Body of pancreas (tissue), 4 donors: ENCODE measurements at places on chromosomes 13 and 19. TPM values are rescaled to one million over a fixed set of nuclear protein-coding genes. Genes with fewer than 3 reads are reported as not detected.

Gene ZNF865
- 14.8 TPM for total RNA-seq

Gene SHISA7
- not detected for total RNA-seq

Gene OR10H1
- total RNA-seq: not detected

Gene CPAMD8
- 2.0 TPM for total RNA-seq

Gene PTPRH
- total RNA-seq: 15.8 TPM

Gene DKKL1
- total RNA-seq: not detected

Gene TUBA3C
- total RNA-seq: not detected

Gene ZNF329
- total RNA-seq: 2.6 TPM

Gene ZNF230
- not detected for total RNA-seq

Gene TJP3
- 21.4 TPM for total RNA-seq

Gene PALM3
- 28.3 TPM for total RNA-seq

Gene LILRB2
- total RNA-seq: 0.78 TPM

Gene CASP14
- total RNA-seq: not detected

Gene KLK10
- not detected for total RNA-seq

Gene PCDH17
- 21.8 TPM for total RNA-seq

Gene REEP6
- total RNA-seq: 16.6 TPM

Gene ADGRE2
- 0.33 TPM for total RNA-seq

Gene THSD1
- total RNA-seq: 1.3 TPM

Gene MBD3L5
- total RNA-seq: not detected

Gene AP1M1
- total RNA-seq: 23.1 TPM

Gene ZNF723
- not detected for total RNA-seq

Gene AZU1
- total RNA-seq: not detected

Gene MYH14
- 40.9 TPM for total RNA-seq

Gene BRSK1
- 0.66 TPM for total RNA-seq

Gene ABCC4
- 5.4 TPM for total RNA-seq

Gene MIA
- total RNA-seq: 5.9 TPM

Gene SYT3
- total RNA-seq: 0.33 TPM

Gene ADGRE1
- 0.26 TPM for total RNA-seq

Gene TEKTIP1
- total RNA-seq: 1.3 TPM

Gene SLITRK5
- 0.33 TPM for total RNA-seq

Gene PLK5
- not detected for total RNA-seq

Gene LIPE
- 8.3 TPM for total RNA-seq

Gene RHPN2
- total RNA-seq: 11.2 TPM

Gene CYP4F2
- total RNA-seq: not detected

Gene NLRP9
- not detected for total RNA-seq

Gene MYO1F
- 2.0 TPM for total RNA-seq

Gene RTBDN
- not detected for total RNA-seq

Gene ZNF358
- 40.2 TPM for total RNA-seq

Gene TGFBR3L
- 9.9 TPM for total RNA-seq

Gene RETN
- not detected for total RNA-seq

Gene OVOL3
- total RNA-seq: not detected

Gene KIR2DL3
- not detected for total RNA-seq

Gene LRP3
- total RNA-seq: 18.1 TPM

Gene UBL3
- total RNA-seq: 20.4 TPM

Gene HCN2
- 0.26 TPM for total RNA-seq

Gene CYTH2
- 94.2 TPM for total RNA-seq

Gene ZSCAN4
- not detected for total RNA-seq

Gene RGCC
- total RNA-seq: 112 TPM

Gene LAIR1
- 35.6 TPM for total RNA-seq

Gene MBD3
- total RNA-seq: 37.4 TPM

Gene ZNF709
- total RNA-seq: 3.1 TPM

Gene KLK2
- total RNA-seq: not detected

Gene WTIP
- total RNA-seq: 3.0 TPM

Gene ZNF256
- total RNA-seq: 6.9 TPM

Gene KCNJ14
- total RNA-seq: 0.66 TPM

Gene F10
- total RNA-seq: 2.3 TPM

Gene OR7A5
- total RNA-seq: not detected

Gene IZUMO1
- total RNA-seq: 1.6 TPM
